ENCODE measurements at places on chromosomes 7 and 10.
A peak's percentile ranks its signal among the peaks of the same experiment; 100 is the strongest.

GRCh38 chr7:134778941-134779740 is at the start of gene CALD1:
Gene CALD1, plus strand, starts transcription at chr7:134779634. Its CDS starts 88,100 bp downstream, at chr7:134867734.
- peak; percentile 15 for DNase-seq

DNA sequence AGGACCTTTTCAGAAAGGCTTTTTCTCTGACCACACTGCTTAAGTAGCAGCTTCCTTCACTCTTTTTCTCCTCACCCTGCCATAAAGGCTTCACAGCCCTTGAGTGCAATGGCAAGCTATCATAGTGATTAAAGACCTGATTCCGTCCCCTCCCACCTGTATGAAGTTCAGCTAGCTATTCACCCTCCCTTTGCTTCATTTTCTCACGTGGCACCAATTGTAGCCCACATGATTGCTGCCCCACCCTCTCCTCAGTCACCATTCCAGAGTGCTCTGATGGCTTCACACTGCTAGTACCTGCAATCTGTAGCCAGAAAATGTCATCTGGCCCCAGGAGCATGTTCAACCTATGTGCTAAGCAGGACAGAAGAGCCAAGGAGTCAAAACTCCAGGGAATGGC is 523.8 kb downstream of the GRM8 start:
- DNase-seq: no peak

- no peak for DNase-seq
Measured at GRCh38 chr10:91172348-91172747, 48.1 kb upstream of the PCGF5 start.

DNA sequence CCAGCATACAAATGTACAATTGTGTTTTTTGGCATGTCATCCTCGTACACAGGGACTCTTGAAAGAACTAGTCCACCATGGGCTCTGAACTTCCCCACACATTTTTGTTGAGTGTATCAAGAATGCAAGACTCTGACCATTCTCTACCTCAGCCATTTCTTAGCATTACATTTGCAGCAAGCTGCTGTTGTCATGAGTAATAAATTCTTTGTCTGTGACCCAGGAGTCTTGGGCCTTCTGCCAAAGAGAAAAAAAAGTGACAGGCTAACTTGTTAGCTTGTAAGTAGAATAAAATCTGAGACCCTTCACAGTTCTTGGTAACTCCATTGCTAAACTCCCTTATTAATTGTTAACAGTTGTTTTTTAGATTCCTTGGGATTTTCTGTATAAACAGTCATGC is 542.3 kb upstream of the MBL2 start:
- DNase-seq: no peak

GRCh38 chr10:100391163-100392002 is 44.4 kb downstream of the SCD start:
- DNase-seq: no peak

GRCh38 chr7:120987683-120988590 is 574 bp upstream of the CPED1 start:
- peak; percentile 87 for DNase-seq

Measured in midbrain (tissue), 1 donor.